Lower lobe of right lung (tissue), 2 donors: ENCODE measurements at places on chromosomes 2 and 18.

DNA sequence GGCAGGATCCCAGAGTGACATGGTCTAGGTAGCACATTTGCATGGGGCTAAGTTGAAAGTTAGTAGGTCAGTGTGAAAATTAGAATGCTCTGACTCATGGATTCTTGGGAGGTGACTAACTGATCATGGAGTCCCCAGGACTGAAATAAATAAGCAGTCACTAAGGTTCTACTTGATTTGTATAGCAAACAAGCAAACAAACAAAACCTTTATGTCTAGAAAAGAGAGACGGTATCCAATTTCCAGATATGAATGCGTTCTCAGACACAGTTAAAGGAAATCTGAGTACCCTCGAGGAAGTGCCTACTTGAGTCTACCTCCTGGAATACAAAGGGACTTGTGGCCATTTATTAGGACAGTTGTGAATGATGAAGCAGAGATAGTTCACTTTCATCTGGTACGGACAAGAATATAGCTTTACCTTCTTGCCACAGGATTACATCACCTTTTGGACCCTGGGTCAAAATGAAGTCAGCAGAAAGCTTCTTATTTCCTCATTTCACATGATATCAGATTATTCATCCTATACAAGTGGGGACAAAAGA, 54.3 kb upstream of the AGPS start:
- DNase-seq, result no peak

DNA sequence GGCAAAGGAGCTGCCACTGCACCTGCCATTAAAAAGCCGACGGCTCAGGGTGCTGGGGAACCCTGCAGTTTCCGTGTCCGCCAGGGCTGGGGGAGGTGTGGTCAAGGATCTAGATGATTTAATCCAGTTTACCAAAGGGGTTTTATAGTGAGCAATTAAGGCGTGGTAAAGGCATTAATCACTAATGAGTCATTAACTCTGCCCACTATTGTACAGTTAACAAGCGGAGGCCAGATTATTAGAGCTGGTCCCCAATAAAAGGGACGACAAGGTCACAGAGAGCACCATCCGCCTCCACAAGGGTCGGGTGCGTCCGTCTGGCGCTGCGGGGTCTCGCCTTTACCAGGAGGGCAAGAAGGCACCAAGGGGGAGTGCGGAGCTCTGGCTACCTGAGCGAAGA, 9.6 kb downstream of the RAX start:
- DNase-seq, result no peak

DNA sequence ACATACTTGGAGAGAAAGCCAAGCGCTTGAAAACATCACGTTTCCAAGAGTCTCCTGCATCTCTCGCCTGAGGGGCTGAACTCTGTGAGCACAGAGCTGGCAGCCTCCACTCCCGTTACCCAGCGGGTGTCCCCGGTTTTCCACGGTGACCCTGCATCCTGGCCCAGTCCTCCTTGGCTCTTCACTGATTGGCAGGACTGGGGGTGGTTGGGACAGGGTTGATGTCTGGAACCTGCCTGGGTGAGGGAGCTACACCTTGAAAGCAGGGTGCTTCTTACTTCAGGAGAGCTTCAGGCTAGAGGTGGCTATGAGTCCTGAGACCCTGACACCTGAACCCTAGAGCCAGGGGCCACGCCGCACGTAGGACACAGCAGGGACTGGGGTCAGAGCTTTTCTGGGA, 234.1 kb downstream of the DYSF start:
- no peak for DNase-seq

- DNase-seq, result no peak
Measured at GRCh38 chr2:42029171-42029570, 18.6 kb upstream of the PKDCC start.

GRCh38 chr18:46298511-46298910, 194.3 kb downstream of the HAUS1 start:
- DNase-seq, result no peak

- DNase-seq, result no peak
Measured at GRCh38 chr2:2573205-2573604, 242.1 kb upstream of the MYT1L start.
